ENCODE measurements at places on chromosomes 2 and 18. TPM values are rescaled to one million over a fixed set of nuclear protein-coding genes. Genes with fewer than 3 reads are reported as not detected.

DNA sequence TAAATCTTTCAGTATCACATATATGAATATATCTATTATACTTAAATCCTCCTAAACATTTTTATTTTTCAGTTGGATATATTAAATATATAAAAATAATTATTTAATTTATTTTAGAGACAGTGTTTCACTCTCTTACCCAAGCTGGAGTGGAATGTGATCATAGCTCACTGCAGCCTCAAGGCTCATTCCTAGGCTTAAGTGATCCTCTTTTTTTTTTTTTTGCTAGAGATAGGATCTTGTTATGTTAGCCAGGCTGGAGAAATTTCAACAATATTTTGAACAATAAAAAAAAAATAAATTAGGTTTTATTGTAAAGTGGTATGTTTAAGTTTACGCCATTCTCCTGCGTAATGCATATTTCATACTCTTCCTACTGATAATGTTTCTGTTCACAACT, 4.2 kb downstream of the SPAST start:
- no peak for DNase-seq
- H3K27ac ChIP-seq: no peak overlapping the region
- no peak overlapping the region for H3K4me3 ChIP-seq
- H3K36me3 ChIP-seq: no peaks in the 10 kb centered on the region

The VWA3B gene
- total RNA-seq: not detected

The NCKAP1 gene
- 173 TPM for total RNA-seq

The ABCG5 gene
- not detected for total RNA-seq

Data from WTC11 (cell line).